Femur (tissue), 1 donor: ENCODE measurements at places on chromosomes 5 and 9.

DNA sequence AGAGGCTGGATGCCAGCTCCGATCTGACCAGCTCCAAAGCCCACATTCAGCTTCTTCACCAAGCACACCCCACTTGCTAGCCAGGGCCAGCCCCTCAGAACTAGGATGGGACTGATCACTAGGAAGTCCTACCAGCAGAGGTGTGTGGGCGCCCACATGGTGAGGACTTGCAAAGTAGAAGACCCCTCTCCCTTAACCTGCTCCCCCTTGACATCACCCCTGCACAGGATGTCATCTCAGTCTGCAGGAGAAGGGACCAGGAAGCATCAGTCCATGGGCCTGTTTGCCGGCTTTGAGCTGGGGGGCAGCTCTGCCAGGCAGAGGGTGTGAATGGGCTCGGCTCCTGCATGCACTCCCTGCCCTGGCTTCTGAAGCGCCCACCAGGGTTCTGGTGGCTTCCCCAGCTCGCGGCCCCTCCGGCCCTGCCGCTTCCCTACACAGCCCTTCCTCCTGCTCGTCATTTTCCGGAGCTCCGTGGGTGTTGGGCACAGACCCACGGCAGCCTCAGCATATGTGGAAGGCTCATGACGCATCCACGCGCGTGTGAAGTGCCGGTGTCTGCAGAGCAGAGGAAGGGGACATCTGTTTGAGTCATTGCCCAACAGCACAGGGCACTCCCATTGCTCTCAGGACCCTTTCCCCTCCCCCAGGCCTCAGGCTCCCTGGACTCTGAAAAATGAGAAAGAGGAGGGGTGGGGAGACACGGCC lies 3.7 kb upstream of the FAM78A start:
- DNase-seq: no peak

GRCh38 chr5:88474574-88474973 lies 205.9 kb upstream of the TMEM161B start:
- no peak for DNase-seq

DNA sequence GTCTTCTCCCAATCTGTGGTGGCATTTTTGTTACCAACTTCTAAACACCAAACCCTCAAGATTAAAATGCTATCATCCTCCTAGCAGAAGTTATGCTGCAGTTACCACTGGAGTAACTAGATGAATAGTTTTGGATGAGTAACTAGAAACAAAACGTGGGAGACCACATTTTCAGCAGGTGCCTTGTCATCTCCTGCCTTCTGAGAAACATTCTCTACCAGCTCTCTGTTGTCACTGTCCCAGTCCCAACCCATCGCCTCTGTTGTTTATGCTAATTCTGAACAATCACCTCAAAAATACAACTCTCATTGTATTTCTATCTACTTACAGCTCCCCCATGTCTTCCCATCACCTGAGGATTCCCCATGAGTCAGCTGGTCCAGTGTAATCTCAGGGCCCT lies 652.5 kb upstream of the ADAMTS16 start:
- no peak for DNase-seq

GRCh38 chr5:65418661-65419060 lies 63.1 kb downstream of the ADAMTS6 start:
- no peak for DNase-seq

- no peak for DNase-seq
Measured at GRCh38 chr9:23290973-23291372, 535.1 kb downstream of the ELAVL2 start.

DNA sequence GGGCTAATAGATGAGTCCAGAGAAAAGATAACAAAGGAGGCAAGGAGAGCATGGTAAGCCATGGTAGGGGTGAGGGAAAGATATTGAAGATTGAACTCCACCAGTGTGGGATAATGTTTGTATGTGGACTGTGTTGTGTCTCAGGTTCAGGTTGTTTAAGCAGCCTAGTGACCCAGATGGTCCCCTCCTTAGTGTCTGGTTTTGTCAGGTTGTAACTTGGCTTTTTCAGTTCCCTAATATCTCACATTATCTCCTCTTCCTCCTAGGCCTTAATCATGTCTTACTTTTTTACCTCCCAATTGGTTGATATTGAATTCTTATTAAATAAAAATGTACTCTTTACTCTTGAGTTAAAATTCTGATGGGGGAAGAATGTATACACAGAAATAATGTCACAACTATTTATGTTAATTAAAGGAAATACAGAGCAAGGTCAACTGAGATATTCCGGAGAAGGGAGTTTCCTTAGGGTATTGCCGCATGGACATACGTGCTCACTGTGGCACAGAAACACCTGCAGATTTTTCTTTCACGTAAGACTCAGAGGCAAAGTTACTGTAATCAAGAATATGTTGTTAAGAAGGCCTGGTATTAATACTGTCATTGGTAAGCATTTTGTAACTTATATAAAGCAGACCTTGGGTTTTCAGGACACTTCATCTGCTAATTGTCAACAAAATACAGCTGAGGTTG lies 23.4 kb upstream of the SH3GL2 start:
- DNase-seq: no peak

DNA sequence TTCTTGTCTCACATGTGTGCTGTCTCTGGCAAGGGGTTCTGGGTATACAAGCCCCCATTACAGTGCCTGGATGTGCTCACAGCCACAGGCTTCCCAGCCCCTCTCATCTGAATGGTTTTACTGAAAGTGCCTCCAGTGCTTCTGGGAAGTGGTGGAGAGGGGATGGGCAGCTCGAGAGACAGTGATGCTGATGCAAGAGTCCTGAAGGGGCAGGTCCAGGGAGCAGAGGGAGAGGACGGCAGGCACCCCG lies 93.5 kb downstream of the PHF2 start:
- DNase-seq: no peak

- DNase-seq: no peak
Measured at GRCh38 chr9:88803546-88804253, 187.6 kb upstream of the S1PR3 start.

- DNase-seq: no peak
Measured at GRCh38 chr9:27427272-27427643, 96.8 kb upstream of the IFNK start.

DNA sequence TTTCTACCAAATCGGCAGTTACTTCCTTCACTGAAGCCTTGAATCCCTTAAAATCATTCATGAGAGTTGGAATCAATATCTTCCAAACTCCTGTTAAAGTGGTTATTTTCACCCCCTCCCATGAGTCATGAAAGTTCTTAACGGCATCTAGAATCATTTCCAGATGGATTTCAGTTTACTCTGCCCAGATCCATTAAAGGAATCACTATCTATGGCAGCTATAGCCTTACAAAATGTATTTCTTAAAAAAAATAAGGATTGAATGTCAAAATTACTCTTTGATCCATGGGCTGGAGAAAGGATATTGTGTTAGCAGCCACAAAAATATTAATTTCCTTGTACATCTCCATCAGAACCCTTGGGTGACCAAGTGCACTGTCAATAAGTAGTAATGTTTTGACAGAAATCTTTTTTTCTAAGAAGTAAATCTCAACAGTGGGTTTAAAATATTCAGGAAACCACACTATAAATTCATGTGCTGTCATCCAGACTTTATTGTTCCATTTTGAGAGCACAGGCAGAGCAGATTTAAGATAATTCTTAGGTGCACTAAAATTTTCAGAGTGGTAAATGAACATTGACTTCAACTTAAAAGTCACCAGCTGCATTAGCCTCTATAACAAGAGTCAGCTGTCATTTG lies 767.7 kb downstream of the DTWD2 start:
- no peak for DNase-seq

GRCh38 chr9:103661663-103662062 lies 432.4 kb upstream of the SMC2 start:
- no peak for DNase-seq

DNA sequence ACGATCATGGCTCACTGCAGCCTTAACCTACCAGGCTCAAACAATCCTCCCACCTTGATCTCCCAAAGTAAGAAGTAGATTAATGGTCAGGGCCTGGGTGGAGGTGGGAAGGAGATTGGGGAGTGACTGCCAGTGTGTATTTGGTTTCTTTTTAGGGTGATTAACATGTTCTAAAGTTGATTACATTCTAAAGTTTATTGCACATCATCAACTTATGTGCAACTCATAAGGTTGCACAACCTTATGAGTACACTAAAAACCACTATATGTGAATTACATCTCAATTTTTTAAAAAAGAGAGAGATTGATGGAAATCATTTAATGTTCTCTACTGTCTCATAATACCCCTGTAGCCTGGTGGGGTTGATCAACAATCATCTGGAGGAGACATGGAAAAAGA lies 218.1 kb downstream of the AOPEP start:
- DNase-seq: no peak

DNA sequence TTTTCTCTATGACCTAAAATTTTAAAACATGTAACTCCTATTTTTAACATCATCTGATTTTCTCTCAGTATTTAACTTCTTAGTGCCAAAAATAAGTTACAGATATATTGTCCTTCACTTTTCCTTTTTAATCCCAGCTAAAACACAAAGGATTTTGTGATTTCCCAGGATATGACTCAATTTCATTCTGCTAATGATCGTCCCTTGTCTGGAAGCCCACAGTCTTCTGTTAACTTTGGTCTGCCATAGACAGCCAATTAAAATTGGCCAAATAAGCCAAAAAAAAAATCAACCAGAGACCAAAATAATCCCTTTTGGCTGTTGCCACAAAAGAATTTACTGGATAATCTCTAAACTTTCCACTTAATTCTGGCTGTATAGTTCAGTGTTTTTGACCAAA lies 124.5 kb upstream of the FST start:
- no peak for DNase-seq

GRCh38 chr5:173925449-173926071 lies 37.4 kb downstream of the CPEB4 start:
- peak; percentile 39 for DNase-seq

GRCh38 chr5:34881246-34881645 lies 34.1 kb downstream of the RAD1 start:
- no peak for DNase-seq

DNA sequence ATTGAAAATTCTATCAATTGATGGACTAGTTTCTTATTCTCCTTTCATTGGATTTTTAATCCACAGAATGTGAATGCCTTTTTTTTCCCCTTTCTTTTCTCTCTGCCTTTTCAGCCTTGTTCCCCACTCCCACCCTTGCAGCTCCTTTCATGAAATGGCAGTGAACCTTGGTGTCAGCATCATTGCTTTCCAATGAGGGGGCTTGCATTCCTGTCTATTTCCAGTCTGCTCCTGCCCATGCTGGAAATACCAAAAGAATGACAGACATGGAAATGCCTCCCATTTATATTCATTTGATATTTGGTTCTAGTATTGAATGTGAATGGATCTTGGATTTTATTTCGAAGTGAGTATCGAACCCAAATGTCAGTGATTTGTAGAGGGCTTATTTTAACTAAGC lies 162.7 kb upstream of the SGCD start:
- no peak for DNase-seq

DNA sequence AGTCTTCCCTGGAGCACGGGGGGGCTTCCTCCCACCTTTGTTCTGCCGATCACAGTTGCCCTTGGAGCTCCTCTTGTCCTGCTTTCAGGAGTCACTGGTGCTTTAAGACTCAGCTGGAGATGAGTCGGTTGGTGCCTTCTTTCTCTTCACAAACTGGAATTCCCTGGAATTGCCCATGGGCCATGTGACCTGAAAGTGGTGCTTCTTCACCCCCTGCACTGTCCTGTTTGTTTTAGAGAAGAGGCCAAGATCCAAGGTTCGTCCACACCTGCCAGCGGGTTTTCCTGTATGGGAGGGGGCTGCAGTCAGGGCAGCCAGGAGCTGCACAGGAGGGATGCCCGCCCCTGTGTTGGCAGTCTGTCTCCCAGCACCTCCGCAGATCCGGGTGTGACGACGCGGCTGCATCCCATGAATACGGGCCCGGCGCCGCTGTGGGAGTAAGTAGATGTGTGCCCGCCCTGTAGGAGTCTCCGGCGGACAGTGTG lies 9.5 kb upstream of the MRPS2 start:
- no peak for DNase-seq

DNA sequence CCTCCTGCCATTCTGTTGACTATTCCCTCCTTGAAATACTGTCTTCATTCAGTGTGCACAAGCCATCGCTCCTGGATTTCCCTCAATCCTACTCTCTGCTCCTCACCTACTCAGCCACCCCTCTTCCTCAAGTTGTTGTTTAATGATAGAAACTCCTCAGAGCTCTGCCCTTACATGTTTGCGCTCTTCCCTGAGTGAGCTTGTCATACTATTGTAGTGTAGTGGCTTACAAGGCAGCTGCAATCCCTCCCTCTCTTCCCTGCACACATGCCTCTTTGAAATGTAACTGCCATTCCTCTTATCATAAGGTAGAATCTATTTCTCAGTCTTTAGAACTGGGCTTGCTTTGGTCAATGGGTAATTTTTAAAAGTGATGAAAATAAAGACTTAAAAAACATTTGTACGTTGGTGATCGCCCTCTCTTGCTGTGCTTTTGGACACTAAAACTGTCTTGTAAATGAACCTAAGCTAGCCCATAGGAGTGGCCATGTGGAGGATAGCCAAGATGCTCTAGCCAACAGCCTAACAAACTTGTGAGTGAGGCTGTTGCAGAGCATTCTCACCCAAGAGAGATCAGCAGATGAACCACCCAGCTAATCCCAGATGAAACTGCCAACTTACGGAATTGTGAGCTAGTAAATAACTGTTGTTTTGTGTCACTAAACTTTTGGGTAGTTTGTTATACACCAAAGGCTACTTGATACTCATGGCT lies 18.1 kb upstream of the SMAD5 start:
- no peak for DNase-seq

- DNase-seq: no peak
Measured at GRCh38 chr9:113943112-113944009, 67.3 kb downstream of the ZNF618 start.

- peak; percentile 35 for DNase-seq
Measured at GRCh38 chr5:20088361-20088760, 100.4 kb upstream of the CDH18 start.

DNA sequence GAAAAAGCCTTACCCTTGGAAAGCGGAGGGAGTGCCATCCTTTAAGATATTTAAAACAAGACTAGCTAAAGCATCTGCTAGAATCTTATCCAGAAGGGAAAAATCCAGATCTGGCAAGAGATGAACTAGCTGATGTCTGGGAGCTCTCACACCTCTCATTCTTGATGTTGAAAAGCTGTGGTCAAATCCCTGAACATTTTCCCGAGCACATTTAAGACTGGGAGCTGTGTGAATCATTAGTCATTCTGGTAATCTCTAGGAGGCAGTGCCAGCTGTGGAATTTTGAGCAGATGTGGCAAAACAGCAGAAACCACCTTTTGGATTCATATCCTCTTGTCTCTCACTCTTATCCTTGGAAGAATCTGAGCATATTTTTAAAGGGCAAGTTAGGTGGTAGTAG lies 218.0 kb downstream of the MAN2A1 start:
- no peak for DNase-seq

- no peak for DNase-seq
Measured at GRCh38 chr9:111096051-111096450, 57.8 kb upstream of the LPAR1 start.

- DNase-seq: peak; percentile 36
Measured at GRCh38 chr9:127140842-127141675, 18.6 kb upstream of the ANGPTL2 start.

GRCh38 chr9:110192531-110193261 lies 15.3 kb downstream of the C9orf152 start:
- DNase-seq: peak; percentile 86

DNA sequence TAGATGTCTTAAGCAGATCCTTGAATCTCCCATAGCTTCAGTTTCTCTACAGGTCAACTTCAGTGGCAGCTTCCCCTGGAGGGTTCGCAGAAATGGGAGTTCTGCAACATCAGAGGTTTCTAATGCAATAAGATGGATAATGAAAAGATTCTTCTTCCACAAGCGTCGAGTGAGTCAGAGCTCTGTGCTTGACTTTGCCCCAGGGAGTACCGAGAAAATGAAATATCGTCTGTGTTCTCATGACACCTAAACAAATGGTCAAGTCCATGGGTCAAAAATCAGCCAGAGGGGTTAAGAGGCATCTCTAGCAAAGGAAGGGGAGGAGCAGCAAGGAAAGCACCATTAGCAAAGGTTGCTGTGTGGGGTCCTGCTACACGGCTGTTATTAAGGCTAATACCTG lies 3.2 kb upstream of the ADRA1B start:
- DNase-seq: no peak
